ENCODE measurements at places on chromosomes 6 and 20.

DNA sequence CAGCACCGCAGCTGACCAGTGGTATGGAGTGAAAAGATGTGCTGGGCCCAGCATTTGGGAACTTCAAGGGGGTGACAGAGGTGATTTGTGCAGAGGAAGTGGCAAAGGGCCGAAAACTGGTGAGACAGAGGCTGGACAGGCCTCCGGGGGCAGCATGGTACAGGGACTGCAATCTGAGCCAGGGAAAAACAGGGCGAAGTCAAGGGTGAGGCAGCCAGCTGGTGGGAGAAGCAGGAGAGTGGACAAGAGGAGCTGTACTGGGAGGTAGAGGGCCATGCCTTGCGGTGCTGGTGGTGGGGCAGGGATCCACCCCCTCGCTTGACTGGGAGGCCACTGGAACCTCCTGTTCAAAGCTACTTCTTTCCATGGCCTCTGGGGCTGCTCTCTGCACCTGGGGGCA lies 7.3 kb upstream of the GFRA4 start:
- DNase-seq, result peak; percentile 43

GRCh38 chr20:33916768-33917167 lies 76.9 kb upstream of the RALY start:
- DNase-seq, result no peak

GRCh38 chr6:145247692-145248419 lies 487.5 kb downstream of the EPM2A start:
- DNase-seq, result no peak

DNA sequence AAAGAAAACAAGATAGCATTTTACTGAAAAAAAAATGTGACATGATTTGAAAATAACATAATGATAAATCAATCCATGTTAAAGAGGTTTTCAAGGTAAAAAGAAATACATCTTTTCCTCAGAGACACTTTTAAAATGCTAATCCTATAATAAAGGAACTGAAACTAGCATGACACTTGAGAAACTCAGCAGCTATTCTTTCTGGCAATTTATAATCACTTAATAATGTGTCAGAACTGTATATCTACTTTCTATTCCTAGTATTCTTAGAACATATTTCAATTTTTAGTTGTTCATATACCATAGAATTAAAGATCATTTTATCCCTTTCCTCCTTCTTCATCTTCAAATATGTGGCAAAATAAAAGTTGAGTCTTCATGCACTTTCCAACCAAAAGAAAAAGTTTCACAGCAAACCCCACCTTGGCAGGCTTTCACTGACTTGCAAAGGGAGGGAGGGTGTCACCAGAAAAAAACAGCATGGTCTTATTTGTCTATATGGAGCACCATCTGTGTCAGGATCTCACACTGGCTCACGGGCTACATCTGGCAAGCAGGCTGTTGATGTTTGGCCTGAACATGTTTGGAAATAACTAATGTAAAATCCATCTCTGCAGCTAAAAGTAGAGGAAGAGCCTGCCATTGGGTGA lies 48.5 kb downstream of the FHL5 start:
- no peak for DNase-seq

- DNase-seq, result no peak
Measured at GRCh38 chr6:129267028-129267427, 384.1 kb downstream of the LAMA2 start.

DNA sequence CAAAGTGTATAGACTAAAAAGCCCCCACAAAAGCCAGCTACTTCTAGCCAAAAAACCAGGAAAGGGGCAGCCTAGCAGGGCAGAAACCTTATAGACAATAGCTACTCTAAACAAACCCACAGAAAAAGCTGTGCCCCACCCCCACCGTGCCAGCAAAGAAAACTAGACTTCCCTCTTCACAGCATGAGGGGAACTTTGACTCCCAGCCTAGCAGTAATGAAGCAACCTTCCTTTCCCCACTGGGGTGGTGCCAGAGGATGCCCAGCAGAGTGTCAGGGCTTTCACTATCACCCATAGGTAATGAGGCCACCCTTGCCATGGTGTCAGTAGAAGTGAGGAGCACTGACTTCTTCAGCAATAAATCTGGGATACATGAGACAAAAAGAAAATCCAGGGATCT lies 99.0 kb upstream of the LGSN start:
- no peak for DNase-seq
